OCI-LY7 (cell line): ENCODE measurements at places on chromosomes 7 and 10.
A peak's percentile ranks its signal among the peaks of the same experiment; 100 is the strongest.

DNA sequence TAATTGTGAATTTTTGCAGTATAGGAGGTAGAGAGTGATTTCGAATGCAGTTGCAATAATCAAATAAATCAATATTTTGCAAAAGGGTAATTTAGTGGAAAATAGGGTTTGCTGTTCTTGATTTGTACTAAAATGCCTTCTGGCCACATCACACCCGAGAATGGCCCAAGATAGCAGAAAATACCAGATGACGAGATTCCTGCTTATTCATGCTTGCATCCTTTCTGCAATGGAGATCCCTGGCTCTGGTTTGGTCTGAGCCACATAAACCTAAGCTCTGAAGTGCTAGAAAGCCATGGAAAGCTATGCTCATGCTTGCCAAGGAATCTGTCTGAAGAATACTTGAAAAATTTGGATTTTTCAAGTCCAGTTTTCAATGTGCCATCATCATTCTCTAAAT, 634.2 kb upstream of the COBL start:
- DNase-seq, result no peak

DNA sequence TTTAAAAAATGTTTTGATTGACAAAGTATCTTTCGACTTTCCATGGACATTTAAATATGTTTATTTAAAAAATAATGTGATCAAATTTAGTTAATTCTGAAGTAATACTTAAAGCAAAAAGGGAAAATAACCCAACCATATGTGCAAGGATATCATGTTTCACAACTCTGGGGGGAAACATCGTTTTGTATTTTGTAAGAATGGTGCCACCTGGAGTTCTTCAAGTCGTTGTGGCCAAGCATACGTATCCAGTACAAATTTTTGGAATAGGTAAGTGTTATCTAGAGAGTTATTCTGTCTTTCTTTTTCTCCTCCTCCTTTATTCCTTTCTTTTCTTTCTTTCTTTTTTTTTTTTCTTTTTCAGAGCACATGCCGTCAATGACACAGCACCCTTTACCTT, 176.2 kb upstream of the CSTF2T start:
- DNase-seq, result no peak

DNA sequence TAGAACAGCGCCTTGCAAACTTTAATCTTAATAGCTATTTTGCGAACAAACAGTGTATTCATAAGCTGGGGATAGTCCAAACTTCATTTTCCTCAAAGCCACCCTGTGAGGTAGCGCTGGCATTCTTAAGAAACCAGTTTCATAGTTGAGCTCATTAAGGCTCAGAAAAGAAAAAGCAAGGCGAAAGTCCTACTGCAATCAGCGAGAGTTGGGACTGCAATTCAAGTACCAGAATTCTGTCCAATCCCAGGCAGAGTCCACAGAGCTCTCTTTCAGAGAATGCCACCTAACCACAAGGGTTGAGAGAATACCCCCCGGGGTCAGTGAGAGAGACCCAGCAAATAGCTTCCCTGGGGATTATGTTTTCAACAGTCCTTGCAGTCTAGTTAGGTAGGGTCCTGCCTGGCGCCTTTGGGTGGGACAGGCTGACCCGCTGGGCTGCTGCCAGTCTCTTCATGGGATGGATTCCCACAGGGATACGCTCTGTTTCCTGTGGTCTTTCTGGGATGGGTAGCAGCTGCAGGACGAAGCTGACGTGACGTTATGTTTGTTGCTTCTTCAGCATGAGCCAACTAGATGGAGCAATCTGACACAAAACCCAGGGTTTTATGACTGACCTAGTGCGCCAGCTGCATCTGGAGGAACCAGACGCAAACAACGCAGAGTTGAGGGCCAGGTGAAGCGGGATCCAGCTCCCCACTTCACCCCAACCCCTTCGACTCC, 16.0 kb downstream of the BMPER start:
- DNase-seq, result no peak

DNA sequence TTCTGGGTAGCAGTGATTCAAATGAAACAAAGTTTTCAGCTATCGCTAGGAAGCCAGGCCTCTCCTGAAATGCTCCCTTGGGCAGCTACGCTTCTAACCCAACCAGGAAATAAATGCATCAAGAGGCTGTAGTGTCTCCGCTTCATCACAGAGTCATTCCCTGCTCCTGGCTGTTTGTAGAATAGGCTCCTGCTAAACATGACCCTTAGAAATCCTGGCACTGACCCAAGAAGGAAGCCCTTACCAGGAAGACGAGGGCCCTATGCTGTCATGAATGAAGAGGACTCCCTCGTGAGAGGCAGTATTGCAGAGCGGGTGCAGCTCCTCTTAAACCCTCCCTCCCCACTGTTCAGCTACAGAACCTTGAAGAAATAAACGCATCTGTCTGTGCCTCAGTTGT, 48.3 kb downstream of the NOD1 start:
- DNase-seq, result no peak

- DNase-seq, result no peak
Observed at GRCh38 chr10:124299696-124300095, 119.0 kb downstream of the OAT start.

DNA sequence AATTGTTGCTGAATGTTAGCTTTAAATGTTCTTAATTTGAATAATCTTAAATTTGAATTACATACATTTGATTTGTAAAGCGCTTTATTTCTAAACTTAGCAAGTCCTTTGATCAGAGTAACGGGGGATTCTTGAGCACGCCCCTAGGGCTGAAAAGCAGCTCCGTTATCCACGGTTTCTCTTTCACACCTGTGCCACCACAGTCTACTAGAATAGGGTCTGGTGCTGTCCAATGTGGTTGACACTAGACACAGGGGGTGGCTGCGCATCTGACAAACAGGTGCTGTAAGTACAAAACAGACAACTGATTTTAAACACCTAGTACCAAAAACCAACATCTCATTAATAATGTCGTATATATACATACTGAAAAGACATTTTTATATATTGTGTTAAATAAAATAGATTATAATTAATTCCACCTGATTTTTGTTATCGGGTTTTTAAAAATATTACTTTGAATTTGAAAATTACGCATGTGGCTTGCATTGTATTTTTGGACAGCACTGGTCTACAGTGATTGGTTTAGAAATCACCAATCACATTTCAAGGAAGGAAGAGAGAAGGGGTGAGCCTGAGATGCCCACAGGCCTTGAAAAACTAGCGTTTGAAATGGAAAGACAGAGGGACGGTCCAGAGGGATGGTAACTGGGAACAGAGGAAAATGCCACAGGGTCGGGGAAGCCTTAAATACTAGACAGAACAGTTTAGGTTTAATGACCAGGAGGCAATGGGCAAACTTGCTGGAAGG, 7.3 kb downstream of the SEPHS1 start:
- peak; percentile 85 for DNase-seq

DNA sequence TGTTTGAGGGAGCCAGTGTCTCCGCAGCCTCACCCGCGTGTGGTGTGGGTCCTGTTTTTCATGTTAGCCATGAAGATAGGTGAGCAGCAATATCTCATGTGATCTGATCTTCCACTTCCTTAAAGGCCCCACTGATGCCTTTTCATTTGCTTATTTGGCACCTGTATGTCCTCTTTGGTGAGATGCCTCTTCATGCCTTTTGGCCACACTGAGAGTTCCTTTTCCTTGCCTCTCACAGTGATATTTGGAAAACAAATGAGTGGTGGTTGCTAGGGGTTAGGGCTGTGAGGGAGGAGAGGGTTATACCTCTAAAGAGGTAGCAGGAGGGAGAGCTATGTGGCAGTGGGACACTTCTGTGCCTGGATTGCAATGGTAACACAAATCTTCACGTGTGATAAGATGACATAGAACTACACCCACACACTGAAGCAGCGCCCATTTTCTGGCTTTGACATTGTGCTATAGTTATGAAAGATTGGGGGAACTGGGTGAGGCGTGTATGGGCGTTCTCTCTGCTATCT, 90.4 kb upstream of the TNS3 start:
- DNase-seq, result peak; percentile 88
